ENCODE measurements at places on chromosomes 2 and 18.

DNA sequence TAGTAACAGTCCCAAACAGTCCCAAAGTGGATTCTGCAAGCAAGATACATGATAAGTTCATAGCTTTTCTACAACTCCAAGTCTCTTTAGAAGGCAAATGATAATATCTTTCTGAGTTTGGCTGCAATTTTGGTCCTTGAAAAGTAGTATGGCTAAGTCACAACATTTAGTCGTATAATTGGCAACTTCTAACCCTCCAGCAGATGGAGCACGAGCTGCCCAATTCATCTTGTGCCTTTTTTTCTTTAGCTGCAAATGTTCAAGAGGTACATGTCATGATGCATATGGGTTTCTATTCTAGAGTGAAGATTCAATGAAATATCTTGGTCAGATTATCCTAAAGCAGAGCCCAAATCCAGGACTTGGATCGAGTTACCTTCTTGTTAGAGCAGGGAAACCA lies 127.0 kb upstream of the KLHL14 start:
- no peak for DNase-seq

DNA sequence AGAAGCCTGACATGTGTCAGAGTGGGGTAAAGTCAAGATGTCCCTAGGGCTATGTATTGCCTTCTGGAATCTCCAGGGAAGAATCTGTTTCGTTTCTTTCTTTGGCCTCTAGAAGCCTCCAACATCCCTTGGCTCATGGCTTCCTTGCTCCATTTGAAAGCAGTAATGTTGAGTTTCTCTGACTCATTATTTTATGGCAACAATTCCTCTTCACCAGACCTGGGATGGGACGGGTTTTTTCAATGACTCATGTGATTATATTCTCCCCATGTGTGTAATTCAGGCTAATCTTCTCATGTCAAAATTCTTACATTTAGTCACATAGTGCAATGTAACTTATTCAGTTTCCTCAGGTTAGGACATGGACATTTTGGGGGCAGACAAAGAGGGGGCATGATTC lies 1038.6 kb downstream of the CBLN2 start:
- no peak for DNase-seq

GRCh38 chr2:50395605-50396297 lies 636.2 kb downstream of the NRXN1 start:
- no peak for DNase-seq

DNA sequence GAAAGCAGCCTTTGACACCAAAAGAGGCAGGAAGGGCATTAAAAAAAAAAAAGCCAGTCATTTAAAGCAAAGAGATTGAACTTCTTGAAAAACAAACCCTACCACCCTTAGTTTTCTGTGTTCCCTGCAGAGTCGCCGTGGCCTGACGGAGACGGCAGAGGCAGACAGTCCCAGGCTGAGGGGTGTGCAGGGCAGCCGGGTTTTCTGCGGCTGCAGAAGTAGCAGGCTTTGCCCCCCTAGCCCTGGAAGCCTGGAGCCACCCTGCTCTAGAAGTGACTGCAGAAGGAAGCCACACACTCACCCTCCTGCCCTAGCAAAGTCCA lies 2.8 kb downstream of the INPP5D start:
- DNase-seq: no peak

DNA sequence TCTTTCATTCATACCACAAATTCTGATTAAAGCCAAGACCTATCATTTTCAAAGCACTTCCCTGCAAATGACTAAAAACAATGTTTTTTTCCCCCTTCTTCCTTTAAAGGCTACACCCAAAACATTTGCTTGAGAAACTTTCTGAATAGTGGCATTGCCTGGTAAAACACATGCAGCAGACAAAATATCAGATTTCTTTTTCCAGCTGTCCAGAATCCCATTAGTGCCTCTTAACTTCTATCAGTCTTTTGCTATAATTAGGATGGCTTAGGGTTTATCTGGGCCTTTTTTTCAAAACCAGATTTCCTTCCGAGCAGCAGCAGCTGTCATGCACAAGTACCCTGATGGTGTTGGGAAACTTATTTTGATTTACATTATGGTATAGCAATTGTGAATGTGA lies 50.6 kb downstream of the ALPK2 start:
- DNase-seq: peak; percentile 94

DNA sequence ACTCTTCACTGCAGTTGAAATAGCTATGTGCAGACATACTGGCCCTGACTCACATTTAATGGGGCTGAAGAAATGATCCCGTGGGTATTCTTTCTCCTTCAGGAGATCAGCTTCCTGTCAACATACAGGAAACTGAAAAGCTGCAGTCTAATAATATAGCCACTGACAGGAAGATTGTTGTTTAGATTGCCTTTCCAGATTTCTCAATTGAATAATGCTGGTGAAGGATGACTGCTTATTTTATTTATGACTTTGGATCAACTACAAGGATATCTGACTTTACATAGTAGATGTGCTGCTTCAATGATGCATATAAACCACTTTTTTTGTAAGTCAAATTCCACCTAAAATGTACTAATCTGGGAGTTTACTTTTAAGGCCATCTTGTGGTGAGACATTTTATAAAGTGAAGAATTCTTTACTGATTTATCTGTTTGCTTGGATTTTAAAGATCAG lies 93.4 kb upstream of the MAP4K3 start:
- DNase-seq: no peak

DNA sequence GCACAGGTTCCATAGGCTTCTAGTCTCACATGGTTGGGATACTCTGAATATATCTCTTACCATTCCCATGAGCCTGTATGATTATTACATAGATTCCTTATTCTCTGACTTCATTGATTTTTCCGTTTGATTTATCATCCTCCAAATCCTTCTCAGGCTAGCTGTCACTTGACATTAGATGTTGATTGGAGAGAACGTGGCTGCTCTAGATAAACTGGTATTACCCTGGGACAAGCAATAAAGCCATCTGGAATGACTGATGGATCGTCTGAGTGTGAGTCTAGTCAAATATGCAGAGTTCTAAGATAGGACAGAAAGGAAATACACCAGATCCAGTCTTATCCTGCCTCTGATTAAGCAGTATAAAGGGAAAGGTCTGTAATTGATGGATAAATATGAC lies 325.6 kb upstream of the EPHA4 start:
- no peak for DNase-seq

GRCh38 chr2:216687646-216688045 lies 7.7 kb downstream of the IGFBP5 start:
- DNase-seq: no peak

- peak; percentile 11 for DNase-seq
Measured at GRCh38 chr2:155250800-155251199, 552.3 kb downstream of the KCNJ3 start.

- no peak for DNase-seq
Measured at GRCh38 chr2:158297606-158298005, 158.9 kb downstream of the CCDC148 start.

DNA sequence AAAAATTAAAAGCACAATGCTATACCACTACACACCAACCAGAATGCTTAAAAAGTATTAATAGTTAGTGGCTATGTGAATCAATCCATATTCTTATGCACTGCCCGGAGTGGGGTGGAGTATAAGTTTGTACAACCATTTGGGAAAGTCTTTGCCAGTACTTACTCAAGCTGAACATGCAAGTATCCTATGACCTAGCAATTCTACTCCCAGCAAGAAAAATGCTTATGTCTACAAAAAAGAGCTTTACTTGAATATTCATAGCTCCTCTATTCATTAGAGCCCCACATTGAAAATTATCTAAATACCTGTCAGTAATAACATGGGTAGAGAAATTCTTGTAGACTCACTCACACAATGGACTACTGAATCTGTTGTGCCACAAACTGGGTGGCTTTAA lies 21.4 kb upstream of the CNOT11 start:
- no peak for DNase-seq

DNA sequence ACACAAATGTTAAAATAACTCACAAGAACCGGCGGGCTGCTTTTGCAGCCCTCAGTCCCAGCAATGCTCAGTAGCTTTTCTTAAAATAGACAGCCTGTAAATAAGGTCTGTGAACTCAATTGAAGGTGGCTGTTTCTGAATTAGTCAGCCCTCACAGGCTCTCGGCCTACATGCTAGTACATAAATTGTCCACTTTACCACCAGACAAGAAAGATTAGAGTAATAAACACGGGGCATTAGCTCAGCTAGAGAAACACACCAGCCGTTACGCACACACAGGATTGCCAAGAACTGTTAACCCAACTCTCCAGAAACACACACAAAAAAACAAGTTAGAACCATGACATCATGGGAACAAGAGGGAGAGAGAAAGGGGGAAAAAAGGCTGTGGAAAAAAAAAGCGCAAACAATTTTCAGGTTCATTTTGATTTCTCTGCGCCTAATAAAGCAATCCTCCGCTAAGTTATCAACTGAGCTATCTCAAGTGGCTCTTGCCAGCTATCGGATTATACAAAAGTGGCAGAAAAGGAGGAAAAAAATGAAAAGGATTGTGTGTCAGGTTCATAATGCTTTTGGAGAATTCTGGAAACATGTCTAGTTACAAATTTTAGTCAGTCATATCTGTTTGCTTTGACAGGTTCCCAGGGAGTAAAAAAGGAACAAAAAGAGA lies 89.1 kb downstream of the ZEB2 start:
- DNase-seq: no peak

GRCh38 chr2:239629926-239630617 lies 229.3 kb upstream of the HDAC4 start:
- no peak for DNase-seq

DNA sequence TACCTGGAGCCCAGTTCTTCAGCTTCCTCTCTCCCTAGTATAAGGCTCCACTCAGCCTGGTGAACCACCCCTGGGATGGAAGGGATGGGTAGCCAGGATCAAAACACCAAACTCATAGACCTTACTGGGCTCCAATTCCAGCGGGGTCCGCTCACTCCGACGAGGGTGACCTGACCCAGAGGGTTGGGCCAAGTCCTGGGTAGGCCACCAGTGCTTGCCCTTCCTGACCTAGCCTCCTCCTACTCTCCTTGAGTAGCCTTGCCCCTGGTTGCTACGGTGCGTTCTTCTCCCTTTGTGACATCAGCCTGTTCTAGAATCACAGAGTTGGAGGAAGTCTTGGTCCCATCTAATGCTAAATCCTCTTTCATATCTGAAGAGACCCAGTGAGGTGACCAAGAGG lies 537 bp upstream of the STAT4 start:
- DNase-seq: no peak

DNA sequence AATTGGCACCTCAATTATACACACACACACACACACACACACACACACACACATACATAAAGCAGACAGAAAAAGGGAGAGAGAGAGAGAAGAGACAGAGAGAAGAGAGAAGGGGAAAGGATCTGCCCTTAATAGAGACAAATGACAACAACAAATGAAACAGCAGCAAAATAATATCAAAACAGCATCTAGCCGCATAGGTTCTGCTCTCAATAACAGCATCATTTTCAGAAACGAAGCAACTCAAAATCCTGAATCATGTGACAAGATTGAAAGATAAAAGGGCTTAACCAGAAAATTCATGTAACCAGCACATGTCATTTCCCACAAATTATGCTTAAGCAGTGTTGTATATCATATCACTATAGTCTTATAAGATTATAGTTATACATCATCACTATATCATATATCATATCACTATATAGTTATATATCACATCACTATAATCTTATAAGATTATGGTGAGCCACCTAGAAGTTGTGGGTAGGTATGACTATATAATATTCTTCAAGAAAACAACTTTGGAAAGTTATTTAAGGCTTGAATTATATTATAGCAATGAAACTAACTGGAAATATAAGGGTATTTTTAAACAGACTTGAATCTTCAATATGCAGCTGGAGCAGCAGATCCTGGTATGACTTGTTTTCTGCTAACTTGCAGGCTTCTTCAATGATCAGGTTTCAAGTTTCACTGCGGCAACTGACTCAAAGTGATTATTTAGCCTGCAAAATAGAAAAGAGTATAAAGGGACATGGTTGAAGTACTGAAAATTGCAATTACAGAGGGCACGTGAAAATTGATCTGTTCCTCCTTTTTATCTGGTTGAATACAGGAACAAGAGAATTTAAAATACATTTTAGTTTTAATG lies 16.1 kb upstream of the VPS54 start:
- no peak for DNase-seq

- DNase-seq: no peak
Measured at GRCh38 chr2:15729001-15729400, 137.3 kb downstream of the DDX1 start.

- DNase-seq: no peak
Measured at GRCh38 chr2:129877795-129878775, 101.4 kb upstream of the RAB6C start.

DNA sequence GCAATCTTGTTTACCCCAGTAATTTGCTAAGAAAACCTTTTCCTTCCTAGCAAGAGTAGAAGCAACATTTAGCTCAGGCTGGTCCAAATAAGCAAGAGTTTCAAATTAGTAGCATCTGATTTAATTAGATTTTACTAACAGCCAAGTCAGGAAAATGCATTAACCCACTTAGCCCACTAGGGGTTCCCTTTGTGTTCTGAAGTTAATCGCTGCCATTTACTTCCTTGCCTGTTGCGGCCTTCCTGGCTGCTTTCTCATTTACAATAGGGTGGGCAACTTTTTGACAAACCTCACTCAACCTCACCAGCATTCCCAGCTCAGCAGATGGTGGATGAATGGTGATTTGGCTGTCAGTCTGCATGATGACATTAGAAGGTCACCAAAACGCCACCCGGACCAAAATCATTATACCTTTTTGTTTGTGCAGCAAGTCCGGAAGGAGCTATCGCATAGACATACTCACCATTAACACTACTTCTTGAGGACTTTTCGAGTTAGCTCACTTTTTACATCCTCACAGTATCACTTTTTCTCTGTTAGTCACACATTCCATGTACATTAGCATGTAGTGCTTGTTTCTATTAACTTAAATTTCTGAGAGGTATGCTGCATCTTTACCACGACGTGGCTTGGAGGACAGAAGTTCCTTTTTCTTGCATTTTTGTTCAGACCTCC lies 101.5 kb upstream of the SETBP1 start:
- DNase-seq: no peak

DNA sequence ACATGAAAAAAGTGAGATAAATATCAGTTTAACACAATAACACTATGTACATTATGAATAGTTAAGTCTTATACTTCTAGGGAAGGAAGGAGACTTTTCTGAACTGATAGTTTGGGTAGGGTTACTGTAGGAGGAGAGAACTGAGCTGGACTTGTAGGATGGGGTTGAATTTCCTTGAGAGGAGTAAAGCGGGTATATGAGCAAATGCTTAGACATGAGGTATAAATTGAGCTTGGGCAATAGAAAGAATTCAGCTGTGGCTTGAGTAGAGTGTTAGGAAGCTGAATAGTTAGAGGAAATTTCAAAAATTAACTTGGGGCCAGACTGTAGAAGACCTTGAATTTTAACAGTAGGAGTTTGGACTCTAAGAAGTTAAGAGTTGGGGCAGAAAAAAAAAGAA lies 45.1 kb downstream of the LCLAT1 start:
- no peak for DNase-seq

- DNase-seq: no peak
Measured at GRCh38 chr2:220148471-220149248, 521.2 kb downstream of the SLC4A3 start.

- DNase-seq: no peak
Measured at GRCh38 chr18:48885924-48886400, 64.8 kb downstream of the SMAD7 start.

DNA sequence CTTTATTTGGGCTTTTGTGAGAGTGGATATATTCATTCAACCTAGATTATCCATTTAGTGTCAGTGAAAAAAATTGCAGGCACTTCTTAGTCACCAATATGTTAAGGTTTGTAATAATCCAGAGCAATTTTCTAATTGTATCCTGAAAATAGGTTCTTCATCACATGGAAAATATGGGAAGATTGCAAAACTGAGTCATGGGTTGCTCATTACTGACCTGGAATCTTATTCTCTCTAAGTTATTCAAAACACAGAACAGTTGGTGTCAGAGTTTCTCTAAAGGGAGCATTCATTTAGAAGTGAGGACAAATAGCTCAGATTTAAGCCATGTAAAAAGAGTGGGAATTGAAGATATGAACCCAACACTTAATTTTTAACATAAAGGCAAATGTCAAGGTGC lies 181.3 kb downstream of the IKZF2 start:
- DNase-seq: no peak

Measured in DMS 273 treated with DMSO at 0.1 percent for 48 hours (cell line).